Stimulated activated CD4-positive, alpha-beta T cell treated with anti-CD3 and anti-CD28 coated beads, Interleukin-2, amount 100 ng/mL, for 4 hours (primary cell): ENCODE measurements at places on chromosomes 2 and 18.

DNA sequence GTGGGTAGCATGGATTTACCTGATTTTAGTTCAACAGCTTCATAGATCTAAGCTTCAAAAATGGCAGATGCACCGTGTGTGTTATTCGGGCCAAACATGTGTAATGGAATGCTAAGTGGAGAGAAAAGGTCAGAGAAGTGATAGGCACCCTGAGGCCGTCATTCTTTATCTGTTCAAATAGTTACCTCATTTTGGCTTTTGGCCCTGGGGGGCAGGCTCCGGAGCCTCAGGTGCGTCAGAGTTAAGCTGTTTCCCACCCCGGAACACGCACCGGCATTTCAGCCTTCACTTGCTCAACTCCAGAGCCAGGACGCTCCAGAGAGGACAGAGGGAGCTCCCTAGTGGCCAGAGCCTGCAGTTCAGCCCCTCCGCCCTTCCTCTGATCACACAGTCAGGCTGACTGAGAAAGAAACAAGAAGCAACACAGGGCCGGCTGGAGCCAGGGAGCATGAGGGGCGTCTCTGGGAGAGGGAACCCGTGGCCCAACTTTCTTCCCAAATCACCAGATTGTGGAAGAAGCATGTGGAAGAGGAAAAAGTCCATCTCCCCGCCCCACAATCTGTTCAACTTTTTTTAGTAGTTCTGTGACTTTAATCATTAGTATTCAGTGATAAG is 135.2 kb upstream of the EPC2 start:
- DNase-seq = peak; percentile 77

GRCh38 chr2:207238831-207239701 is 73.3 kb upstream of the KLF7 start:
- peak; percentile 15 for DNase-seq

- no peak for DNase-seq
Measured at GRCh38 chr2:165681841-165682240, 112.2 kb downstream of the GALNT3 start.

DNA sequence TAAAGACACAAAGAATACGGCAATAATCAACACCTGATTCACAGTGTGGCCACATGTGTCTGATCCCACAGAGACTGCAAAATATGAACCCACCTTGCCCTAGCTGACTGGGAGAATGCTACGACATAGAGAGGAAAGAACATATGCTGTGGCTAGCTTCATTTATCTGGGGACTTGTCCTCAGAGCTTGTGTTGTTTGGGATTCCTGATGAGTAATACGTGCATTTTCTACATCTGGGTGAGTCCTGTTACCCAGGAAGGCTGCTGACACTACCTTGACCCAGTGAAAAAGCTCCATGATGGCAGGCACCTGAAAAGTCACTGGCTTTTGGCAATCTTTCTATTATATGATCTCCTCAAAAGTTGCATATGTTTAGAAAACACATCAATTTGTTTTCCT is 427.7 kb upstream of the LYPD1 start:
- no peak for DNase-seq

DNA sequence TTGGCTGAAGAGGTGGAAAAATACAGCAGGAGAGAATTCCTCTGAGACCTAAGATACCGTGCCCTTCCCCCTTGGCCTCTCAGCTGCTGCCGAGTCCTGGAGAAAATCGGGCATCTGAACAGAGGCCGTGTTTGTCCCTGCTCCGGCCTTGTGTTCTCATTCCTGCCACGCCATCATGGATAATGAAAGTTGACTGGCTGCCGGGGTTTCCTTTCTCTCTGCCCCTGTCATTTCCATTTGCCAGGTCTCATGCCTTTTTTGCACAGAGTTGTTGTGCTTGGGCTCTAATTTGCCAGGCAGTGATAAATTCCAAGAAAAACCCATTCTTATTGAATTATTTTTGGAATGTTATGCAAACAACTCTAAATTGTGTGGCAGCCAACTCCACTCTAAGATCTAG is 496.9 kb upstream of the TNP1 start:
- DNase-seq = no peak

- no peak for DNase-seq
Measured at GRCh38 chr18:45805551-45805950, 19.9 kb upstream of the SIGLEC15 start.

DNA sequence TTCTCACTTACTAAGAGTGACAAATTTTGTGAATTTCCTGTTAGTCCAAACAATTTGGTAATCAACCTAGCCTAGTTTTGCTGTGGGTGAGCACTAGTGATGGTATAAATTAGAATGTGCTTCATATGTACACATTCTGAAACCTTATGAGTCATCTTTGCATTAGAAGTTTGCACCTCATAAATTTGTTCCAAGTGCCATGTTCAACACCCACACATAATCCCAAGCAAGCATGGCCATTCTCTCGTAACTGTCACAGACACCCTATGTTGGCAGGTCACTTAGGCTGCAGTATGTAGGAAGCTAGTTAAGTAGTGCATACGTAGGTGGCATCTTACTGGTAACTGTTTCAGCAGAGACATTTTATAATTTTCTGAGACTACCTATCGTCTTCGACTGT is 46.9 kb downstream of the NAB1 start:
- peak; percentile 19 for DNase-seq

DNA sequence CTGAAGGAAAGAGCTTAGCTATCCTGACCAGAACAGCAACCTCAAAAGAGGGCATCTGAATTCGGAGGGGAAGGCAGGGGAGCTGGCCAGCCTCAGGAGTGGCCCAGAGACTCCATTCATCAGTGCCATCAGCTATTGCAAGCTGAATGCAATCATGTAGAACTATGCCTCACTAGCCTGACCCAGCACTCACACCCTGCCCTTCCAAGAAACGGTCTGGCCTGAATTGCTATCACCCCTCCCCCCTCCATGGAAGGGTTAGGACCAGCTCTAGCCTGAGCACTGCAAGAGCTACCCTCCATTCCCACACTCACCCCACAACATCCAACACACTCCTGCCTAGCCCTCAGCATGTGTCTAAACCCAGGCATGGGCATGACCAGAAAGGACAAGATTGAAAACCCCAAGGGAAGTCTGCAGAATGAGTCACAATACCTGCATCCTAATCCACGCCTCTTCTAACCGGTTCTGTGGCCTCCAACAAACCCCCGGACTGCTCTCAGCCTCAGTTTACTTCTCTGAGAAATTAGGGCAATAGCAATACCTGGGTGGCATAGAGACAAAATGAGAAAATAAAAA is 120.3 kb downstream of the BCL11A start:
- DNase-seq = no peak

DNA sequence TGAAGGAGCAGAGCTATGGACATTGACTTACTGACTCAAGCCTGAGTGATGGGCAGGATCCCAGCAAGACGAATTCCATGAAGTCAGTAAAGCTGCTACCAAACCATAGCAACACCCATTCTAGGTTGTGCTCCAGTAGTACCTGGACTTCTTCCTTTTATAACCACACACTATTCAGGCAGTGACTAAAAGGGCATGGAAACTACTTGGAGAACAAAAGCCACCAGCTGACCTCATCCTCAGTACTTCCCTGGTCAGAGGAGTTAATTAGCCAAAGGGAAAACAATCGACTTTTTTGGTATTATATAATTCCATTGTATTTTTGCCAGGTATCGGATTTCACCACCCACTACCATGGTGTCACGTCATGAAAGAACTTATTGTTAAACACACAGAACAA is 237.1 kb downstream of the TTC32 start:
- DNase-seq = no peak

GRCh38 chr18:13530879-13531387 is 195.4 kb downstream of the FAM210A start:
- DNase-seq = peak; percentile 11

DNA sequence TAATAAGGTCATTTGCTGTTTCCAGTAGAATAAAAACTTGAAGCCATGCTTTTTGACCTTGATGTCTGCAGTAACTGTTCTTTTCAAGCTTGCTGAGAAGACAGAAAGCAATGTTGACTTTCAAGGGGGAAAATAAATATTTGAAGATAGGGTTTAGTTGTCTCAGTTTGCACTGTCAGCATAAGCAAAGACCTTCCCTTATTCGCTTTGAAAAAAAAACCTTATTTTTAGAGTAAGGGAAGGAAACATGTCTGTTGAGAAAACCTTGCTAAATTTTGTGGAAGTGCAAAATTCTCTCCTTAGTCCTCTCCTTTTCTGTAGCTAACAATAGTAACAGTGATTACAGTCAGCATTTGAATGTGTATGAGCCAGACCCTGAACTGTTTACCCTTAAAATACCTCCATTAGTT is 43.1 kb downstream of the MAP4K4 start:
- DNase-seq = no peak

- DNase-seq = no peak
Measured at GRCh38 chr2:159807183-159808031, 9.4 kb upstream of the CD302 start.

GRCh38 chr2:45651415-45652089 is at the start of gene PRKCE:
PRKCE (plus strand) TSS chr2:45651675.
- peak; percentile 27 for DNase-seq

DNA sequence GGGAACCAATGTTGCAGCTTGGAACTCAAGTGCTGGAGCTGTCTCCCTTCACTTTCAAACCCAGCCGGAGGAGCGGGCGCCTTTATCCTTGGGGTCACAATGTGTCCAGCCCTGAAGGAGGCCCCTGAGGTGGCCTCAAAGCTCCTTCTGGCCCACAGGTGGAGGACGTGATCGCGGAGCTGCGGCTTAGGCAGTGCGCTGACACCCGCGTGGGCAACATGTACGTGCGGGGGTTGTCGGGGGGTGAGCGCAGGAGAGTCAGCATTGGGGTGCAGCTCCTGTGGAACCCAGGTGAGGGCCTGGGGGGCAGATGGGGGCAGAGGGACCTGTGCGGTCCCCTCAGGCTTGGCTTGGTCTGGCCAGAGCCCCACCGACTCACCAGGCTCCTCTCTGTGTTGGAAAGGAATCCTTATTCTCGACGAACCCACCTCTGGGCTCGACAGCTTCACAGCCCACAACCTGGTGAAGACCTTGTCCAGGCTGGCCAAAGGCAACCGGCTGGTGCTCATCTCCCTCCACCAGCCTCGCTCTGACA is 13.5 kb downstream of the ABCG8 start:
- DNase-seq = no peak

DNA sequence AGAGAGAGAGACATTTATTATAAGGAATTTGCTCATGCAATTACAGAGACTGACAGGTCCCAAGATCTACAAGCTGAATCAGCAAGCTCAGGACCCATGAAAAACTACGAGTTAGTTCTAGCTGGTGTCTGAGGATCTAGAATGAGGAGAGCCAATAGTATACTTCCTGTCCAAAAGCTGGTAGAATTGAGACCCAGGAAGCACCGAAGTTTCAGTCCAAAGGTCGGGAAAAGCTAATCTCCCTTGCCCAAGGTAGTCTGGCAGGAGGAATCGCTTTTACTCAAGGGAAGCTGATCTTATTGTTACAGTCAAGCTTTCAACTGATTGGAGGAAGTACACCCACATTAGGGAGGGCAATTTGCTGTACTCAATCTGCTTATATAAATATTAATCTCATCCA is 389.6 kb downstream of the ADCYAP1 start:
- no peak for DNase-seq

- DNase-seq = no peak
Measured at GRCh38 chr2:104865096-104865470, 11.2 kb downstream of the POU3F3 start.

DNA sequence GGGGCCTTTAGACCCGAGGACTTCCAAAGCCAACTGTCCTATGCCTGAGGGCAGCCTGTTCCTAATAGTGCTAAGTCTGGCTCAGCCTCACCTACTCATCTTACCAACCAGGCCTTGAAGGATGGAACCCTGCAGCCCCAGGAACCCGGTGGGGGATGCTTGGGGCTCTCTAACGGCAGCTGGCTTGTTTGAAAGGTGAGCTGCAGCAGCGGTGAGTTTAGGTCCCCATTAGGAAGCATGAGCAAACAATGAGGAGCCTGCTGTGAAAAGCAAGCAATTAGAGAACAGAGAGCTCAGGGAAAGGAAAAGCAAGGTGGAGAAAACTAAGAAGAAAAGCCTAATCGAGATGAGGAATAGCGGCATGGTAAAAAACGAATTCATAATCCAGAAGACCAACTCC is 39.9 kb downstream of the SP110 start:
- no peak for DNase-seq

DNA sequence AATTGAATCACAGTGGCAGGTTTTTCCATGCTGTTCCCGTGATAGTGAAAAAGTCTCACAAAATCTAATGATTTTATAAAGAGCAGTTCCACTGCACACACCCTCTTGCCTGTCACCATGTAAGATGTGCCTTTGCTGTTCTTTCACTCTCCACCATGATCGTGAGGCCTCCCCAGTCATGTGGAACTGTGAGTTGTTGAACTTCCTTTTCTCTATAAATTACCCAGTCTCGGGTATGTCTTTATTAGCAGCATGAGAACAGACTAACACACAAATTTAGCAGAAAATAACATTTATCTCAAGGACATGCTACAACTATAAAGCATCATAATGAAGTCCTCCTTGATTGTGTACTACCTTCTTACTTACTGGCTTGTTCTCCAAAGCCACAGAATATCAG is 1526.0 kb downstream of the LRP1B start:
- no peak for DNase-seq

GRCh38 chr2:201070948-201071478 is 458 bp downstream of the HYCC2 start:
- DNase-seq = no peak

DNA sequence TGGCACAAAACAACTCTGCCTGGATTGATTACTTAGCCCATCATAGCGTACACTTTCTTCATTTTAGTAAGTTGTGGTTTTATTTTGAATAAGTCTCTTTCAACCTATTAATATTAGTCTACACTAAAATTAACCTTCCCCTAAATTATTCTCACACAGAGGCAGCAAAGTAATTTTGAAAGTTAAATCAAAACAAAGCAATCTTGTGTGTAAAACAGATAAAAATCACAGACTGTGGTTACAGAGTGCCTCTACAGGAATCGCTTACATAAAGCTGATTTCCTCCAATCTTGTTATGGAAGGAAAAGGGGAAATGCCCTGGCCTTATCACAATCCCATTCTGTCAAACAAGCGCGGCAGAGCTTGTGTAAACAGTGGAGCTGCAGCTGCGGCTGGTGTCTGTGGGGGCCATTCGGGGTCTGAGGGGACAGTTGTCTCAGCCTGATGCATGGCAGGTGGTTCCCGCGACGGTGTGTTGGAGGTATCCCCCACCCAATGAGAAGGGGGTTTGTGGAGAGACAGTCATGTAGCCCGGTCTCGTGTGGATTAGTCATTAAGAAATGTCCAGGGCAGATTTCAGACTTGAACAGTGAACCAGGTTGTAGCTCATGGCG is 42.1 kb downstream of the BCL2L11 start:
- no peak for DNase-seq

GRCh38 chr2:157290525-157290924 is 33.0 kb downstream of the GALNT5 start:
- DNase-seq = no peak

DNA sequence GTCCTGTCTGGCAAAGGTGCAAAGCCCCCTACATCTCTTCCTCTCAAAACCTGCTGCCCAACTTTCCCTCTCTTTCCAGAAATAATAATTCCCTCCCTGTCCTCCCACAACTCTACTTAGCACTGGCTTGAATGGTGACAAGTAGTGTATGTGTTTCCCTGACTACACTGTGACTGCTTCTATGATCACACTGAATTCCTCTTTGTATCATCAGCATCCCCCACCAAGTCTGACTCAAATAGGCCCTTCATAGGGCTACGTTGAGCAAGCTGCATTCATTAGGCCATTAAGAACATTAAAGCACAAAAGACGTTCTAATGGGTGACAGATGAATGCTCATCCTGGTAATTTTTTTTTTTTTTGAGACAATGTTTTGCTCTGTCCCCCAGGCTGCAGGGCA is 13.7 kb upstream of the ST3GAL5 start:
- DNase-seq = no peak
